Neural cell (in vitro differentiated cells): ENCODE measurements at places on chromosomes 7 and 10. TPM values are rescaled to one million over a fixed set of nuclear protein-coding genes. Genes with fewer than 3 reads are reported as not detected.

Gene CCNY
- polyA plus RNA-seq = 36.1 and 36.4 TPM in 2 replicates

Gene EN2
- polyA plus RNA-seq = not detected in 2 replicates

Gene SLC26A4
- not detected in 2 replicates for polyA plus RNA-seq

Gene TCAF1
- polyA plus RNA-seq = 172 and 182 TPM in 2 replicates

Gene GSTK1
- polyA plus RNA-seq = 12.8 and 16.5 TPM in 2 replicates

Gene PON3
- polyA plus RNA-seq = not detected in 2 replicates

Gene ITGA8
- 0.11 TPM in 1 of 2 replicates, not detected in the other for polyA plus RNA-seq

Gene SEMA3A
- polyA plus RNA-seq = 20.7 and 22.8 TPM in 2 replicates

Gene PITX3
- polyA plus RNA-seq = not detected in 2 replicates

Gene OR2A42
- not detected in 2 replicates for polyA plus RNA-seq

Gene AIFM2
- polyA plus RNA-seq = 0.42 and 0.78 TPM in 2 replicates
